ENCODE measurements at places on chromosomes 13 and 19.

GRCh38 chr19:6249296-6249695 is 30.5 kb downstream of the MLLT1 start:
- peak; percentile 83 for DNase-seq

GRCh38 chr19:12126707-12127106 is 13.4 kb downstream of the ZNF20 start:
- DNase-seq: peak; percentile 10

DNA sequence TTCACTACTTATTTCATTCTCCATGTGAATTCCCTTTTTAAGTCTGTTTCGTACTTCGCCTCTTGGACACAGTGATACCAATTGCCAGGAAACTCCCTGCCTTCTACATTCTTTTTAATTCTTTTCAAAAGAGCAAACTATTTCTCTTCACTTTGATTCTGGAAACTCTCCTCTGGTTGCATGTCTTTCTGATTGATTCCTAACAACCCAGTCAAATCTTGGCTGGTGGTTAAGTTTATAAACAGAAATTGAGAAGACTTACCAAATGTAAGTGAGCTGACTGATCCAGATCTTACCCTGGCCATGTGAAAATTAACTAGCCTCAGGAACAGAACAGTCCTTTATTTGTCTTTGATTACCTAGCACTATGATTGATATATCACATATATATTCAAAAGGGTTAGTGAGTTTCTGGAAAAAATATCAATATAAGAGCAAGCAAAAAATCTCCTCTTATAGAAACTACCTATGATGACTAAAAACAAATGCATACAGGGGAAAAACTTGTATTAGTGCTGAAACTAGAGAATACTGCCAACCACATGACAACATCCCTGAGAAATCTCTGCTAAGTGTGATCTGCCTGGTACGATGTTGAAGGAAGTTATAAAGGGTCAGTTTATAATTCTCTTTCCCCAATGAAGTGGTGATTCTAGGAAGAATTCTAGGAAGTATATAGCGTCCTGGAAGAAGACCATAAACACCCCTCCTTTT is 152.6 kb upstream of the HTR2A start:
- no peak for DNase-seq

DNA sequence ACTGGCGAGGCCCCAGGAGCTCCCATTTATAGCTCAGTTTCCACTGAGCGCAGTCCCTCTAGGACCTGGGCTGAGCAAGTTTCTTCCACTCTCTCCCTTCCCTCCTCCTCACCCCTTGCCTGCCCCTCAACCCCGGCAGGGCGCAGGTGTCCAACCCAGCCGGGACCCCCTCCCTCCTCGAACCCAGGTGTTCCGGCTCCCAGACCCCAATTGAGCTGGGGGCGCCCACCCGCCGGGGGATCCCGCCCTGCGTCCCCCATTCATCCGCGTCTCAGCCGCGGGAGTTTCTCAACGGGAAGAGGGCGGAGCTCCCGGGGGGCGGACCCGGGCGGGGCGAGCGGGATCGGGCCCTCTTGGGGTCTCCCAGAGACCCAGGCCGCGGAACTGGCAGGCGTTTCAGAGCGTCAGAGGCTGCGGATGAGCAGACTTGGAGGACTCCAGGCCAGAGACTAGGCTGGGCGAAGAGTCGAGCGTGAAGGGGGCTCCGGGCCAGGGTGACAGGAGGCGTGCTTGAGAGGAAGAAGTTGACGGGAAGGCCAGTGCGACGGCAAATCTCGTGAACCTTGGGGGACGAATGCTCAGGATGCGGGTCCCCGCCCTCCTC is at the start of gene KIRREL2:
Gene KIRREL2 (plus strand): TSS at position 366 of the 604 bp plus-strand sequence. CDS start 209 bp downstream, at position 575.
- DNase-seq: no peak

DNA sequence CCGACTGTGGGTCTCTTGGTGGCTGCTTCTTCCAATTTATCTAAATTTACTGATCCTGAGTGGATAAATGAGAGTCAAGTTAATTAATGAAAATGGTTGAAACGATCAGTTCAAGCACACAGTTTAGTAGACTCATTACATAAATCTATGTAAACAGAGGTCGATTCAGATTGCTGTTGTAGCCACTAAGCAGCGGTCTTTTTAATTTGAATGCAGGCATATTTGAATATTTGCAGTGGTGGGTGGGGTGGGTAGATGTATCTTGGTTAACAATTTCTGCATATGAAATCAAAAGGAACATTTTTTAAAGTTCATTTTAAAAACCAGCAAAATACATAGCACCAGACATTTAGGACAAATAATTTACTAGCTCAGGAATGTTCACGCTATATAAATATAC is 325.9 kb downstream of the KLF12 start:
- no peak for DNase-seq

DNA sequence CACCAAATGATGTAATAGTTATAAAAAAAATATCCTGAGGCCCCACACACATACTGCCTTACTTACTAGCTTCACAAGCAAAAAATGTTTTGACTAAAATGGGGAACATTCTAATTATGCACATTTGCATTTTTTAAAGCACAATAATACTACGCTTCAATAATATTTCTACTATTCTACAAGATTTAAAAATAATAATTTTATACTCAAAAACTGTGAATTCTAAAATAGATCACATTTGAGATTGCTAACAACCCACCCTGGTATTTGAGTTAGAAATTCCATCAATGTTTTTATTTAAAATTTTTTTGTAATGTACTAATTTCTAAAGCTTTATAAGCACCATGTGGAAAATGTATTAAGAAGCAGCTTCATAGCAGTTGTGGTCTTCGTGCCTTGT is 24.2 kb downstream of the CCDC169 start:
- DNase-seq: no peak

- DNase-seq: no peak
Observed at GRCh38 chr19:41249707-41250423, 14.3 kb upstream of the HNRNPUL1 start.

- no peak for DNase-seq
Observed at GRCh38 chr19:57008432-57008831, 111.4 kb upstream of the USP29 start.

GRCh38 chr13:50699874-50700663 is 143.4 kb downstream of the DLEU7 start:
- no peak for DNase-seq

GRCh38 chr13:30647824-30648521 is 30.3 kb downstream of the USPL1 start:
- no peak for DNase-seq

GRCh38 chr13:29529754-29530153 is 65.7 kb downstream of the SLC7A1 start:
- no peak for DNase-seq

GRCh38 chr13:66887088-66887487 is 343.0 kb downstream of the PCDH9 start:
- no peak for DNase-seq

- no peak for DNase-seq
Observed at GRCh38 chr13:21014502-21015170, 46.8 kb downstream of the LATS2 start.

- no peak for DNase-seq
Observed at GRCh38 chr19:6654347-6655310, 15.3 kb downstream of the TNFSF14 start.

- DNase-seq: no peak
Observed at GRCh38 chr19:742540-743075, 8.3 kb upstream of the MISP start.

DNA sequence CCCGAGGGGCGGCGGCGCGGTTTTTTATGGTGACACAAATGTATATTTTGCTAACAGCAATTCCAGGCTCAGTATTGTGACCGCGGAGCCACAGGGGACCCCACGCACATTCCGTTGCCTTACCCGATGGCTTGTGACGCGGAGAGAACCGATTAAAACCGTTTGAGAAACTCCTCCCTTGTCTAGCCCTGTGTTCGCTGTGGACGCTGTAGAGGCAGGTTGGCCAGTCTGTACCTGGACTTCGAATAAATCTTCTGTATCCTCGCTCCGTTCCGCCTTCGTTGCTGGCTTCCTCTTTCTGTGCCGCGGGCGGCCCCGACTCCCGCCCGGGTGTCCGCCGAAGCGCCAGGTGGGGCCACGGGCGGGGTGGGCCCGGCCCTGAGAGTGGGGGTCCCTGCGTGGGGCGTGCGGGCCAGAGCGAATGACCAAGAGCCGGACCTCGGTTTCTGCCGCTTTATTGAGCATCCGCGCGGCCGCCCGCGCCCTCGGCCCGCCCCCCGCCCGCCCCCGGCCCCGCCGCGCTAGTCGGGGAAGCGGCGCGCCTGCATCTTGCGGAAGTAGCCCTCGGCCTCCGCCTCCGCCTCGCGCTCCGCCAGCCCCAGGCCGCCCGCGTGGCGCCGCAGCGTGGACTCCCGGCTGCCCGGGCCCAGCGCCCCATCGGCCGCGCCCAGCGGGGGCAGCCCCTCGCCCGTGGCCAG is 9.6 kb downstream of the PLPPR3 start:
- no peak for DNase-seq

GRCh38 chr13:21015284-21015683 is 46.1 kb downstream of the LATS2 start:
- no peak for DNase-seq

DNA sequence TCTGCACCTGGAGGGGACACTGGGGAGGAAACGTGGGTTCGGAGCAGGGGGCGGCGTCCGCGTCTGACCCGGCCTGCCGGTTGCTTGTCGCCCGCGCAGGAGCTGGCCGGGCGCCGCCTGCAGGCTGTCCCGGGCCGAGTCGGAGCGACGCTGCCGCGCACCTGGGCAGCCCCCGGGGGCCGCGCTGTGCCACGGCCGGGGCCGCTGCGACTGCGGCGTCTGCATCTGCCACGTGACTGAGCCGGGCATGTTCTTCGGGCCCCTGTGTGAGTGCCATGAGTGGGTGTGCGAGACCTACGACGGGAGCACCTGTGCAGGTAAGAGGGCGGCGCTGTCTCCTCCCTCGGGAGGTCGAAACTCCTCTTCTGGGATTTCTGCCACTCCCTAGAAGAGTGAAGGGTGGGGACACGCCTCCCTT is 1.3 kb downstream of the ITGBL1 start:
- DNase-seq: no peak

DNA sequence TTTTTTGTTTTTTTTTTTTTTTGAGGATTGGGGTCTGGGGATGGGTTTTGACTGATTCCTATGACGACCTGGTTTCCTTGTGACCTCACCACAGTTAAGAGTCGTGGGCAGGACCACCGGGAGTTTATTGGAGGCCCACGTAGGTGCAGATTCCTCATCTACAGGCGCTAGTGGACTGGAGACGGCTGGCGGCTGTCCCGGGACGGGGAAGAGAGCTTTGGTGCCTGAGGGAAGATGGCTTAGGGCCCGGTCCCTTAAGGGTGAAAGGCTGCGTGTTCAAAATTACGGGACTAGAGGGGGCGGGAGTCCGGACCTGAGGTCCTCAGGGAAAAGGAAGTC is 682 bp upstream of the TEAD2 start:
- peak; percentile 49 for DNase-seq

DNA sequence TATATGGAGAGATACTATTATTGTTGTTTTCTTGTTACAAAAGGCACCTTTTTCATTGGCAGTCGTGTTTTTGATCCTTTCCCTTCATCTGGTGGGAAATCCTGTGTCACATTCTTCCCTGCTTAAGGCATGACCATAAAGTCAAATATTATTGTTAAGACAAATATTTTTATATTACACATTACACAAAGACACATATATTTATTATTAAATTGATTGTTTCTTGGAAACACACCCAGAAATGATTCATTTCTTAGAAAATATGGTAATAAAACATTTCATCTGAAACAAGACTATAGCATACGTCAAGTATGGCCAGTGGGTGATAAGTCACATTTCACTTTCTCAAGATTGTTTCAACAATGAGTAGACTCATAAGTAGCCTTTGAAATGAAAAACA is 77.3 kb downstream of the KCTD12 start:
- no peak for DNase-seq

- DNase-seq: no peak
Observed at GRCh38 chr19:37899453-37899852, 6.9 kb downstream of the WDR87 start.

- no peak for DNase-seq
Observed at GRCh38 chr13:112743451-112744167, 53.8 kb downstream of the ATP11A start.

GRCh38 chr13:51731759-51732158 is 72.2 kb downstream of the DHRS12 start:
- DNase-seq: peak; percentile 72

DNA sequence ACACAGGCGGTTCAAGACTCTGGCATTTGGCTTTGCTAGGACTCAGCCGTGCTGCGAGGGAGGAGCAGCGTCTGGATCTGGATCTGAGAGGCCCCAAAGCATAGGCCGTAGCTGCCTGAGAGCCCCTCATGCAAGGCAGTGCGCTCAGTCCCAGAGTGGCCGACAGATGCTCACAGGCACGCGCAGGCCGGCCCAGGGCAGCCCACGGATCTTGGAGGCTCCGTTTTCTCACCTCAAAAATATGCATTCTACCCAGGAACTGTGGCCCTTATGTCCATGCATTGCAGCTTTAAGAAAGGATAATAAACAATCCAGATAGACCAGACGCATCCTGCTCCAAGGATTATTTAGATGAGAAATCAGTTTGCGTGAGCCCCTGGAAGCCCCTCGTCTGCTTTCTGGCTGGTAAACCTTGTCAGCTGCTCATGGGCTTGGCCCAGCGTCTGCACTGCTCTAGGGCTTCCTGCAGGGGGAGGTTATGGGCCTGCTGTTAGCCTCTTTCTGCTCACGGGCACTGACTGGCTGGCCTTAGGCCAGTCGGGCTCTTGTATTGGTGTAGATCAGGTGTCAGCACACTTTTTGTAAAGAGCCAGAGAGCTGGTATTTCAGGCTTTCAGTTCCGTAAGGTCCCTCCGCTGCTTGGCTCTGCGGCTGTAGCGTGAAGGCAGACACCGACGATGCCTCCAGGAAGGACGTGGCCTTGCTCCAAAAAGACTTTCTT is 24.2 kb downstream of the TEX29 start:
- no peak for DNase-seq

- no peak for DNase-seq
Observed at GRCh38 chr13:30874561-30874960, 31.5 kb upstream of the MEDAG start.

DNA sequence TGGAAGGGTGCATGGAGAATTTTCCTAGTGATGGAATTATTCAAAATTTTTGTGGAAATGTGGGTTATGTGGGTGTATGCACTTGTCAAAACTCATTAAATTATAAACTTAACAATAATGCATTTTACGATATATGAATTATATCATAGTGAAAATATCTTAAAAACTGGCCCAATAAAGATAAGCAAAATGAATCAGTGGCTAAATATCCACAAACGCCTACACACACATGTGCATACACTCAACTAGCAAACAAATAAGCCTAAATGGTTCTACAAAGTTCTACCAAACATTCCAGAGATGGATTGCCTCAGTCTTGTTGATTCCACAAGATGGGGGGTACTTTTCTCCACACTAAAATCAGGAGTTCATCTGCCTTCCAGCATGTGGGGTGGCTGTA is 349.5 kb downstream of the TSHZ3 start:
- no peak for DNase-seq

- no peak for DNase-seq
Observed at GRCh38 chr13:20438801-20439200, 86.9 kb downstream of the CRYL1 start.

DNA sequence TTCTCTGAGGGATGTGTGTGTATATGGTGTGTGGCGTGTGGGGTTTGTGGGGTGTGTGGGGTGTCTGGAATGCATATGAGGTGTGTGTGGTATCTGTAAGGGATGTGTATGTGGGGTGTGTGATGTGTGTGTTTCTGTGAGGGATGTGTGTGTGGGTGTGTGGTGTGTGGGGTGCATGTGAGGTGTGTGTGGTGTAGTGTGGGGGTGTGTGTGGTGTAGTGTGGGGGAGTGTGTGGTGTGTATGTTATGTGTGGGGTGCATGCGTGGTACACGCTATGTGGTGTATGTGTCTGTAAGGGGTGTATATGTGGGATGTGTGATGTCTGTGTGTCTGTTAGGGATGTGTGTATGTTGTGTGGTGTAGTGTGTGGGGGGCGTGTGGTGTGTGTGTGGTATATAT is 300.0 kb downstream of the FGF9 start:
- no peak for DNase-seq

Measured in COLO829 (cell line).